ENCODE measurements at places on chromosomes 6 and 20.

GRCh38 chr6:108921547-108922361 is 73.5 kb downstream of the ARMC2 start:
- peak overlapping the region; percentile 65 for H3K27ac ChIP-seq
- no peak overlapping the region for H3K4me3 ChIP-seq
- H3K4me1 ChIP-seq: peaks cover 20% of the 10 kb centered on the region
- no peaks in the 10 kb centered on the region for H3K36me3 ChIP-seq
- H3K27me3 ChIP-seq: no peaks in the 10 kb centered on the region

DNA sequence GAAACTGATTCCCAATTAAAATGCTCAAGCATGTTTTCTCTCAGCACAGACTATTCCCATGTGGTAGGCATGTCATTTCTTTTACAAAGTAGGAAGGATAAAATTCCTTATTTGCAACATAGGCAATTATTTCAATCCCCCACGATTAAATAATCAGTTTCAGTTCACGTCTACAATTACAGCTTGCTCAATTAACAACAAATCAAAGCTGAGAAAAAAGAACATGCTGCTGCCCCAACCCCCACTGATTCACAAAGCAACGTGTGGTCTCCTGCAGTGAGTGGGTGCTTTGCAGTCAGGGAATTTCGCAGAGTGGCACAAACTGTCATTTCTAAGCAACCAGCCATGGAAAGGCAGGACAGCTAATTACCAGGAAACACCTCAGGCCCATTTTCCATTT is 17.0 kb downstream of the RNASET2 start:
- H3K27me3 ChIP-seq: no peaks in the 10 kb centered on the region
- H3K36me3 ChIP-seq: no peaks in the 10 kb centered on the region
- no peak overlapping the region for H3K27ac ChIP-seq
- no peaks in the 10 kb centered on the region for H3K4me1 ChIP-seq
- DNase-seq: no peak

DNA sequence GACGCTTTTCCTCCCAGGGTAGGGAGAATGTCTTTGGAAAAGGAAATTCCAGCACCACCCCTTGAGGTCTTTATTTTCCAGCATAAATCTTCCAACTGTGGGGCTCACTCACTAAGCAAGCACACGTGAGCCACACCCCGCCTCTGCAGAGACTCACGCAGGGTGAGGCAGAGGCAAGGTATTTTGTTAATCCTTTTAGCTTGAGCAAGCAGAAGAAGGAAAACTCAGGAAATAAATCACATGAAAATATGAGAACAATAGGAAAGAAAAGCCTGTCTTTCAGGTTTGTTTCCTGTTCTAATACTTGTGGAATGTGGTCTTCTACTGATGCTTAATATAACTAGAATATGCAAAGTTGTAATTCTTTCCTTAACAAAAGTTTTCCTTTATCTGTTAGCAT is 4.1 kb upstream of the PHACTR2 start:
- no peaks in the 10 kb centered on the region for H3K27me3 ChIP-seq
- DNase-seq: no peak
- H3K36me3 ChIP-seq: no peaks in the 10 kb centered on the region
- H3K27ac ChIP-seq: peak overlapping the region; percentile 19
- H3K4me3 ChIP-seq: no peak overlapping the region
- H3K4me1 ChIP-seq: peaks cover 52% of the 10 kb centered on the region

GRCh38 chr6:137856138-137856898 is 10.7 kb upstream of the TNFAIP3 start:
- H3K36me3 ChIP-seq: no peaks in the 10 kb centered on the region
- H3K4me3 ChIP-seq: no peak overlapping the region
- H3K4me1 ChIP-seq: no peaks in the 10 kb centered on the region
- no peaks in the 10 kb centered on the region for H3K27me3 ChIP-seq
- H3K27ac ChIP-seq: no peak overlapping the region
